ENCODE measurements at places on chromosomes 6 and 20.

DNA sequence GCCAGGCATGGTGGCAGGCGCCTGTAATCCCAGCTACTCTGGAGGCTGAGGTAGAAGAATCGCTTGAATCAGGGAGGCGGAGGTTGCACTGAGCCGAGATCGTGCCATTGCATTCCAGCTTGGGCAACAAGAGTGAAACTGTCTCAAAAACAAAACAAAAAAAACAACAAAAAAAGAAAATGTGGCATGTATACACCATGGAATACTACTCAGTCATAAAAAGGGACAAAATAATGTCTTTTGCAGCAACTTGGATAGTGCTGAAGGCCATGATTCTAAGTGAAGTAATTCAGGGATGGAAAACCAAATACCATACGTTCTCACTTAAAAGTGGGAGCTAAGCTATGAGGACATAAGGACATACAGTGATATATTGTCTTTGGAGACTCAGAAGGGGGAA, 96.3 kb downstream of the MYB start:
- no peak for DNase-seq

GRCh38 chr6:48961781-48962415, 501.2 kb downstream of the MMUT start:
- no peak for DNase-seq

- DNase-seq = no peak
Observed at GRCh38 chr6:154488802-154489437, 21.6 kb downstream of the CNKSR3 start.

GRCh38 chr6:168336967-168337366, 17.4 kb upstream of the DACT2 start:
- no peak for DNase-seq

DNA sequence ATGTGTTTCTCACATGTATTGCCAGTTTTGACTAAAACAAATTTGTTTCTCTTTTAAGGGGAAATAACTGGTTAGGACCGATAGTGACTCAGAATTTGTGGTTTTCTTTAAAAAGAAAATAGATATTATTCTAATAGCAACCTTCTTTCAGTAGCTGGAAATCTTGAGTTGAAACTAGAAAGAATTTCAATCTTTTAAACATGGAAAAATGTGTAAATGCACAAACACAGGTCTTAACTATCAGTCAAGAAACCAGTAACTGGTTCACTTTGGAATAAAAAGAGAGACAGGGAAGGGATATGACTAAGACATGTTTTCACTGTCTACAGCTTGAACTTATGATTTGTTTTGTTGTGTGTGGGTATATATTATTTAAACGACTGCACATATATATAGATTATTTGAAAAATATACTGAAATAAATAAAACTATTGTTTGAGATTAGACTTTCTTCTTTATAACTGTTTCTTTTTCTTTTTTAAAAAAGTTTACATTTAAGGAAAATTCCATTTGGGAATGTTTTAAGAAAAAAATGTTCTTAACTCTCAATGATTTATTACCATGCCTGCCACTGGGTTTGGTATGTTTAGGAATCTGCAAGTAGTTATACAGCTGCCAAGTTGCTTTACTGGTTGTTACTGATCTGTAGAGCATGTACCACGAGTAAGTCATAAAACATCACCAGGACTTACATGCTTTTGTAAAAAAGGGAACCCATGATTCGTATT, 753.3 kb upstream of the MARCKS start:
- DNase-seq = no peak

- no peak for DNase-seq
Observed at GRCh38 chr20:57022306-57022705, 244.1 kb downstream of the BMP7 start.

DNA sequence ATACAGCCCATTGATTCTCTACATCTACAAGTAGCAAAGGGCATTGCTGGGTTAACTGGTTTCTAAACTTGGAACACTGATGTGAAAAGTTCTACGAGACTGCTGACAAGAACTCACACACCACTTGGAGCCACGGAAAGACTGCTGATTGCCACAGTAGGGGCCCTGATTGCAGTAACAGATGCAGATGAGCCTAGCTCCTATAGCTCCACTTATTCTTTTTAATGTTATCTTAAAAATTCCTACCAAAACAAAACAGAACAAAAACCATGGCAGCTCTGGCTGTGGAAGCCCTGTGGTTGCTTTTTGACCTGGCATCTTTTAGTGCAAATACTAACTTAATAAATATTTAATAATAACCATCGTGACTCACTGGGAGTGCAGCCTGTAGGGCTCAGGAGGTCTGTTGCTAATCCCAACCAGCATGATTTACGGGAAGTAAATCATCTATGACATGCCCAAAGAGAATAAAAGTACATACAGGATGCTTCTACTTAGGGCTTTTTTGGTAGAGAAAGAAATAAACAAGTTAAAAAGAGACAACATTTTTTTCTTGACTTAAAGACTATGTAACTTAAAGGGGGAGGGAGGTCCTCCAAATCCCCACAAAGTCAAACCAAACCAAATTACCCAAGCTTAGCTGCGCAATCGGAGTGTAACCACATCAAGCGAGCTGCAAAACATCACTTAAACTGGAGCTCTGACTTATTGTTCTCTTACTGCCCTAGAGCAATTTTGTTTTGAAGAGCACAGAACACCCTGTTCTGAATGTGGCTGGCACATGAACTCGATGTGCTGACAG, 87.2 kb downstream of the FKBP5 start:
- DNase-seq = peak; percentile 75

DNA sequence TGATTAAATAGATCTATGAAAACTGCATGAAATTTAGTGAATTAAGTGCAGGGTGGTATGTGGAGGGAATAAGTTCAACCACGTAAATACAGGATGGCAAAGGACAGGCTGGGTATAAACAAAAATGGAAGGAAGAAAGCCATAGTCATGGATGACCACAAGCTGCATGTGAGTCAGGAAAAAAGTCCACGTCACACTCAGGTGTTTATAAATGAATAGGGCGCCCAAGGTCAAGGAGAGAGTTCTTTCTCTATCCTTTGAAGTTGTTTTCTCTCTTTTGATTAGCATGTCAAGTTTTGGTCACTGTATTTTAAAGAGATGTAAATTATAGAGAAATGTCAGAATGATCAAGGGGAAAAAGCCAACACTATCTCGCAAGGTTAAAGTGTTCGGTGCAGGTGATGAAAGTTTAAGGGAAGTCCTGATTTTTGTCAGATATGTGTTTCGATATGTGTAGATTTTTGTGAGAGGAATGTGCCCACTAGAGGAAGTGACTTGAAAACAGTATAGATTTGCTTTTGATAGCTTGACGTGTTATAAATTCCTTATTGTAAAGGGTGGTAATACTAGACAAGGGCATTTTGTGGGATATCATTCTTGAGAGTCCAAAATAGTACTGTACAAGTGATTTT, 58.7 kb downstream of the MAP3K4 start:
- DNase-seq = no peak

DNA sequence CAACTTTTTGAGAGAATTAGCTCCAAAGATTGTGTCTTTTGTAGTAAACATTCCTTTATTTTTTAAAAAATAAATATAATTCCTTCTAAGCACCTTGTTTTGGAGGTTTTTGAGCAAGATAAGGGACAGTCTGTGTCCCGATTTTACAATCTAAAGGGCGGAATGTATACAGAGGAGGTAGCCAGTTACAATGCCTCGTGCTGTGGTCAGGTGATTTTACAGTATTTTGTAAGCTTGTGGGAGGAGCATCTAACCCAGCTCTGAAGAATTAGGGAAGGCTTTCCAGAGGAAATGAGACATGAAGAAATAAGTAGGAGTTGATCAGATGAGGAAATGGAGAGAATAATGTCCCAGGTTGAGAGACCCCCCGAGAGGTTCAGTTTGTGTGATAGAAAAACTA, 1.3 kb downstream of the HINT3 start:
- peak; percentile 75 for DNase-seq

GRCh38 chr6:101236709-101237108, 156.8 kb upstream of the GRIK2 start:
- no peak for DNase-seq

GRCh38 chr6:29516108-29516507, 28.4 kb upstream of the MAS1L start:
- DNase-seq = no peak

- no peak for DNase-seq
Observed at GRCh38 chr6:129785756-129786135, 75.4 kb downstream of the TMEM244 start.

- DNase-seq = peak; percentile 46
Observed at GRCh38 chr20:35742741-35743523, 872 bp upstream of the RBM39 start.

GRCh38 chr6:16002332-16003196, 126.3 kb upstream of the MYLIP start:
- DNase-seq = no peak

DNA sequence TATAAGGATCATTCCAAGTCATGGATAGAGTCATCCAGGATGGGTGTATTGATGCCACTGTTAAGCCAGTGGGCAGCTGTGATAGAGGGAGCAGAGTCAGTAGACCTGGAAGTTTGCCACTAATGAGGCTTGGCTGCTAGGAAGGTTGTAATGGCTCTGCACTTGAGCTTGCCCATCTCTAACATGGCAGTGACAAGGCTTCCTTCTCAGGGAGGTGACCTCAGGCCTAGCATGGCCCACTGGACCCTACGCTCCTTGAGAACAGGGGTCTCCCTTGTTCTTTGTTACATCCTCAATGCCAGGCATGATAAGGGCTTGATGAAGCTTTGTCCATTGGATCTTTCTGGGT, 155.1 kb downstream of the CD83 start:
- DNase-seq = no peak

DNA sequence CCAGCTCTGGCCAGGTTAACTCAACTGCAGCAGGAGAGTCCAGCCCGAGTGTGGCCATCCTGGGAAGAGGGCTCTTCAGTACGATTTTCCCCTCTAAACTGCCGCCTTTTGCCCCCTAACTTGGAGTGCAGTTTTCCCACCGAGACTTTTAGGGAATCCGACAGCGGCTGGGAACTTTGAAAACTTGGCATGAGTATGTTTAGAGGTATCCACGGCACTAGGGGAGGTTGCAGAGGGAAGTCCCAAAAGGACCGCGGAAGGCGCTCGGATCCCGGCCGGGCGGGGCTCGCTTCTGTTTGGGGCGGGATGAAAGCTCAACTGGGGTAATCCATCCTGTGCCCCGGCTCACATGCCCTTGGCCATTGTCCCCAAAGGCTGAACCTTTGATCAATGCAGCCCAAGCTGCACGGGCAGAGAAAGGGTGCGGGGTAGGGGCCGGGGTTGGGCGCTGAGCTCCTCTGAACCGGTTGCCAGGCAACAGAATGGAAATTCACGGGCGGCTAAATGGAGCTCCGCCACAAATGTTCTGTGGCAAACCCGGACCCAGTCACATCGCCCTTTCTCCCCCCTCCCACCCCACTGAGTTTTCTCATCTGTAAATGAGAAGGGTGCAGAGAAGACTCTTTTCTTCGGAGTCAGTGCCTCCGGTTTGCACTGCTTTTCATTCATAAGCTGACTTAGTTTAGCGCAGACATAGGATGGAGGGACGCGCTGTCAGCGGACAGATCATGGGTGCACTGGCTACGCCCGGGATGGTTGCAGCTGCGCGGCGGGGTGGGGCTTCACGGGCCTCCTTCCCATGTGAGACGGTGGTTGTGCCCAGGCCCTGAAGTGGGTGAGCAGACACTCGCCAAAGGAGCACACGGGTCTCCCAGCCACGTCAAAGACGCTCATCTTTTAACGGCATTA, 2.3 kb downstream of the BMP6 start:
- no peak for DNase-seq

GRCh38 chr20:34831936-34832335, 6.5 kb upstream of the NCOA6 start:
- DNase-seq = no peak

- no peak for DNase-seq
Observed at GRCh38 chr20:43746344-43747137, 19.7 kb upstream of the GTSF1L start.

DNA sequence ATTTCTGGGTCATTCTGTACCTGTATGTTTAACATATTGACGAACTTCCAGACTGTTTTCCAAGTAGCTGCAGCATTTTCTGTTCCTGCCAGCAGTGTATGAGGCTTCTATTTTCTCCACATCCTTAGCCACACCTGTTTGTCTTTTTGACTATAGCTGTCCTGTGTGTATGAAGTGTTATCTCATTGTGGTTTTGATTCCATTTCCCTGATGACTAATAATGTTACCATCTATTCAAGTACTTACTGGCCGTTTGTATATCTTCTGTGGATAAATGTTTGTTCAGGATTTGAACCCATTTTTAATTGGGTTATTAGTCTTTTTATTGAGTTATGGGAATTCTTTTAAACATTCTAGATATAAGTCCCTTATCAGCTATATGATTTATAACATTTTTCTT, 95.2 kb downstream of the JAG1 start:
- DNase-seq = no peak

DNA sequence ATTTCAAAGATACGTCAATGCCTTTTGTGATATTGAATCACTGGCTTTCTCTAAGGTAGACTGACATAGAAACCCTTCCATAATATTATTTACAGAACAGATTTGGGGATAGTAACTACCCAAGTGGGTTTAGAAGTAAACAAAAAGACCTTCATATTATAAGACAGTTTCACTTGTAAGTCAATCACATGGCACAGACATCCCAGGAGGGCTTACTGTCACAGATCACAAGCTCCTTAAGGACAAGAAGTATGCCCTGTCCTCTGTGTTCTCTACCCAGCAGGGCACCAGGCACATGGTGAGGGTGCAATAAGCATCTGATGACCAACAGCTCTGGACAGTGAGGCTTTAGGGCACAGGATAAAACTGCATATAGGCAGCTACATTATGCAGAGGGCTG, 135.9 kb upstream of the SLC22A16 start:
- DNase-seq = no peak

- DNase-seq = peak; percentile 32
Observed at GRCh38 chr6:21596145-21596948, 2.8 kb downstream of the SOX4 start.

DNA sequence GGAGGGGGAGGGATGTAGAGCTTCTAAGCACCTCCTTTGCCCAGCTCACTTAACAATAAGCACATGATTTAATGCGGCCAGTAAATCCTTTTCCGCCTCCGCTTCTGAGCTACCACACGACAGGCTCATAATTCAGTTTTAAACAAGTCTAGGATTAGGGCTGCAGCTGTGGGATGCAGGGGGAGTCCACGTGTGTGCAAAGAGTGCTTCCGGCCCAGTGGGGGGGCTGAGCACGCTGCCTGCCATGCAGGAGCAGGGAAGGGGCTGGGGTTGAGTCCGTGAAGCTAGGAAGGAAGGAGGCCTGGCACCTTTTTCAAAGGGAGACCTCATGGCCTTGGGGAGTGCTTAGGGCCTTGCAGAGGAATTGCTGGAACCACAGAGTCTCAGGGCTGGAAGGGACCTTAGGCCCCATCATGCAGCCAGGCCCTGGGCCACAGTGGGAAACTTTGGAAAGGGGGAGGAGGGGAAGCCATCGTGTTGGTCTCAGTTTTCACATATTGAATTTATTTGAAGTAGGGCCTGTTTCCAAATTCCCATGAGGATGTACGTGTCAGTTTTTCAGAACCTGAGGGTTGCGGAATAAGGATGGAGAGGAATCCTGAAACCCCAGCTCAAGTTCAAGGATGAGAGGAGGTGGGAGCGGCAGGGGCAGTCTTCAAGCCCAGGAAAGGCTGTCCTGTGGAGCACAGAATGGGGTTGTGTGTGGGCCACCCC, 96.1 kb downstream of the VEGFA start:
- DNase-seq = no peak
